Stimulated activated CD4-positive, alpha-beta T cell treated with anti-CD3 and anti-CD28 coated beads, Interleukin-2, amount 100 ng/mL, for 4 hours (primary cell): ENCODE measurements at places on chromosomes 11 and 22.

GRCh38 chr11:116548256-116548655 lies 224.5 kb downstream of the BUD13 start:
- no peak for DNase-seq

- no peak for DNase-seq
These were observed 54.0 kb downstream of the BDNF start for GRCh38 chr11:27646051-27646818.

- no peak for DNase-seq
These were observed 8.9 kb downstream of the RDX start for GRCh38 chr11:110287537-110287936.

GRCh38 chr11:12900496-12900895 lies 108.6 kb upstream of the RASSF10 start:
- no peak for DNase-seq

DNA sequence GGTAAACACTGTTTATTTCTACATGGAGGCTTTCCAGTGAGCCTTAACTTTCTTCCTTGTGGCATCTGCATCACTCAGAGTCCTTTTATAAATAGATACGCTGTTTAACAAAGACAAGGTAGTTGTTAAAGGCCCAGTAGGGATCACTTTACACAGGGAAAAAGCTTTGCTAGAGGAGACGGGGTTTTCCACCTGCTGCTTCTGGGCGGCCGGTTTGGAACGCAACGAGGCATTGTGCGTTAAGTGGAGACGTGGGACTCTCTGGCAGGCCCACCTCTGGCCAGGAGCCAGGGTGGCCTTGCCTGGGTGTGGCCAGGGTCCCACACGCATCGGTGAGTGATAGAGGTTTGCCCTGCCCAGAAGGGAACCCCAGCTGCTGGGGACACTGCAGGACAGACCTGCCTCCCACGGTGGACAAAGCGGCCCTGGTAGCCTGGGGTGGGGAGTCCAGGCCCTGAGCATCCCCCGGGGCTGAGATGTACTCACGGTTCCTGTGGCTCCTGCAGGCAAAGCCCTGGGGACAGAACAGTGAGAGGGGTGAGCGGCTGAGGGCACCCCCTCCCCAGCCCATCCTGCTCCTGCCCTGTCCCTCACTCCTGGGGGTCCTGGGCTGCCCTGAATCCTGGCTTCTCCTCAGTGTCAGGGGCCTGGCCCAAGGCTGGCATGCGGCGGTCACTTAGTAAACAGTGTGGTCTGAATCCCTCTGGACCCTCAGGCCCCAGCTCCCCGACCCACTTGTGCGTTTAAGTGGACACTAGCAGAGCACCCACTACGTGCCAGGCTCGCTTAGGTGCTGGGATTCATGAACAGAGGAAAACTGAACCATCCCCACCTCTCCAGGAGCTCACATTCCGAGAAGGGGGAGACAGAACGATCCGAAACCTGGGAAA lies 4.2 kb downstream of the IL17REL start:
- no peak for DNase-seq

DNA sequence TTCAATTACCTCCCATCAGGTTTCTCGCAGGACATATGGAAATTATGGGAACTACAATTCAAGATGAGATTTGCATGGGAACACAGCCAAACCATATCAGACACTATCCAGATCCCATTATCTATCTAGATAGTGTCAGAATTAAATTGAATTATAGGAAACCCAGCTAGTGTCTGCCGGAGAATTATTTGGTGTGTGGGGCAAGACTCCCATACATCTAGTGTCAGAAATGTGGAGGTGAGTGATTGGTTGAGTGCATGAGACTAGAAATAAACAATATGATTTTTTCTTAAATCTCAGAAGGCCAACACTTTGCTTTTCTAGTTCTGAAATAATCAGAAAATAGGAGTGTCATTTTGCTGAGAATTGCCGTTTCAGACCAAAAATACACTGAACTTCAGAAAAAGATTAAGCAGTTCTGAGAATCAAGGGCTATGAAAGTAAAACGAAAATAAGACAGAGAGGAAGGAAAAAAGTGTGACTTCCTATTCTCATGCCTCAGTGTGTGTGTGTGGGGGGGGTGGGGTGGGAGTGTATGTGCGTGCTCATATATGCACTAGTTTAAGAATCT lies 21.3 kb downstream of the CASP12 start:
- no peak for DNase-seq

- DNase-seq: no peak
These were observed 25.6 kb upstream of the RRM1 start for GRCh38 chr11:4068962-4069361.

DNA sequence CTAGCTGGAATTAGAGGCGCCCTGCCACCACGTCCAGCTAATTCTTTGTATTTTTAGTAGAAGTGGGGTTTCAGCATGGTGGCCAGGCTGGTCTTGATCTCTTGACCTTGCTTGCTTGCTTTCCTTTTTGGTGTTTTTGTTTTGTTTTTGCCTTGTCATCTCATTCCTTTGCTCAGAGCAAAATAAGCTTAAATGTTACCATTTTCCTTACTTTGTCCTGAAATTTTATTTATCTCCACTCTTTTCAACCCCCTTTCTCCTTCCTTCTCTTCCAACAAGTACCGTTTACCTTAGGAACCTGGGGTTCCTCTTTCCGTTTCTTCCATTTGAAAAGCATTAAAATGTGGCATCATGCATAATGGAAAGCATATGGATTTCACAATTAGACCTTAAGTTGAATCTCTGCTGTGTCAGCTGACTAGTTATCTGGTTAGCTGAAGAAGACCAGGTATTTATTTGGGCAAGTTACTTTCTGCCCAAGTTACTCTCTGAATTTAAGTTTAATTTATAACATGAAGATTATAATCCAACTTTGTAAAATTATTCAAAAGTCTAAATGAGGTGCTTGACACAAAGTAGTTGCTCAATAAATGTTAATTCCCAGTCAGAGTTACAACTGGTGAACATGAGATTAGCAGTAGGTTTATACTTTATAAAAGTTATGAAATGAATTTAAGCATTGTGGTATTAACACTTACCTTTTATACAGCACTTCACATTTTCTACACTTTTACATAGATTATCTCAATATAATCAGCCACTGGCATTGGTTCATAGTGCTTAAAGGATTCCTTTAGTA lies 69.7 kb downstream of the PRMT3 start:
- no peak for DNase-seq

GRCh38 chr11:32029721-32030120 lies 61.2 kb upstream of the RCN1 start:
- no peak for DNase-seq

- no peak for DNase-seq
These were observed 766.2 kb upstream of the LRRC4C start for GRCh38 chr11:42225664-42226063.

GRCh38 chr22:20560716-20561115 lies 53.3 kb downstream of the MED15 start:
- DNase-seq: no peak
